ENCODE measurements at places on chromosomes 12 and 14.
A peak's percentile ranks its signal among the peaks of the same experiment; 100 is the strongest.

DNA sequence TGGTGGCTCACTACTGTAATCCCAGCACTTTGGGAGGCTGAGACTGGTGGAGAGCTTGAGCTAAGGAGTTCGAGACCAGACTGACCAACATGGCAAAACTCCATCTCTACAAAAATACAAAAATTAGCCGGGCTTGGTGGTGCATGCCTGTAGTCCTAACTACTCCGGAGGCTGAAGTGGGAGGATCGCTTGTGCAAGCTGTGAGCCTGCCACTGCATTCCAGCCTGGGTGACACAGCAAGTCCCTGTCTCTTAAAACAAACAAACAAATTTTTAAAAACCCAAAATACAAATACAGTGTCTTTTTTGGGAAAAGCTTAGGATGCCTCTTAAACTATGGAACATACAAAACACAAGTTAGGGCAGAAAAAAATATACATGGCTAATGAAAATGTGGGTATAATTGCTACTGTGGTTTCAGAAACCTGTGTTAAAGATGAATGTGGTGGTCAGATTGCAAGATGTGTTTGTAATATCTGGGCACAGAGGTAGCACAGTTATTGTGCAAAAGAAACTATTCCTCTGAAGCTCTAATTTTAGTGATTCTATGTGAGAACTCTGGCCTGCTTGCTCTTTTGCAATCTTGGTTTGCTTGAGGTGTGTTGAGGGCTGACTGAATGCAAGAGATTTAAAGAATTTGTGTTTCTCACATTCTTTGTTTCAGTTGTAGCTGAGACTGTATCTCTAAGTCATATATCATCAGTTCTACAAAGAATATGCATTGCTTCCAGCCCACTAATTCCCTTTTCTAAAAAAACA, 3.9 kb upstream of the HSPA2 start:
- no peak for DNase-seq

- DNase-seq, result no peak
These were observed 117.1 kb upstream of the ARHGAP5 start for GRCh38 chr14:31960039-31960438.

- no peak for DNase-seq
These were observed 7.1 kb downstream of the SETD1B start for GRCh38 chr12:121810833-121811433.

GRCh38 chr12:60240891-60241290, 645.1 kb downstream of the SLC16A7 start:
- DNase-seq, result no peak

GRCh38 chr14:30651937-30652336, 29.8 kb downstream of the SCFD1 start:
- DNase-seq, result no peak

GRCh38 chr12:67222302-67222701, 46.9 kb upstream of the CAND1 start:
- no peak for DNase-seq

DNA sequence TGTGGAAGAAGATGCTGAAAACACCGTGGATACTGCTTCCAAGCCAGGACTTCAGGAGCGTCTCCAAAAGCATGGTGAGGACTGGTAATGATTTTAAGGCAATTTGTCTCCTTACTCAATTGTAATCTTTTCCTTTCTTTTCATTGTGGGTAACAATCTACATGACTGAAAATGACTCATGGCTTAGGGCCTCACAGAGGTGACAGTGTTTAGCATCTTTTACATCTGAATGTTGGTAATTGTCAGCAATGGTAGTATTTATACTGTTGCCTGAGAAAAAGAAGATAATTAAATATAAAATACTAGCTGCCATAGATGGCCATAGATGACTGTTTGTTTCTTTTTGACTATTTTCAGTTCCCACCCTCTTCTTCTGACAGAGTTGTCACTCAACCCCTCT, 31.6 kb downstream of the TULP3 start:
- no peak for DNase-seq

- no peak for DNase-seq
These were observed 409.3 kb downstream of the PRKD1 start for GRCh38 chr14:29518335-29518734.

DNA sequence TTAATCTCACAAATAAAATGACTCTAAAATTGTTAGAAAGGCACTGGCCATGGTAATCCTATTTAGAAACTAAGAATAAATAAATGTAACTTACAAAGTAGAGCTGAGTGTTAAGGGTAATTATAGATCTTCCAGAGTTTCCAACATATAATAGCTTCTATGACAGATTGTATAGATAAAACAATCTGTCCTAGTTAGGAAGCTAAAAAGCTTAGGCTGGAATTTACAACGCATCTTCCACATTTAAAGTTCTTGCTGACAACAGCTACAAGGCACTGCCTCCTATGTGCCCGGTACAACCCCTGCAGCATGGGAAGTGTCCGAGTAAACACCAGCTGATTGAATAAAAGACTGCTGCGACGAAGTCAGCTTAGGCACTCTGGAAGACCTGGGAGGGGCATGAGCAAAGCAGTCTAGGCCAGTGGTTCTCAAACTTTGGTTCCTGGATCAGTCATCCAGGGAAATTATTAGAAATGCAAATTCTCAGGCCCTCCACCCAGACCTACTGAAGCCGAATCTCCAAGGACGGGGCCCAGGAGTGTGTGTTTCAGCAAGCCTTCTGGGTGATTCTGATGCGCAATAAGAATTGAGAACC, 635.6 kb upstream of the TBX3 start:
- no peak for DNase-seq

DNA sequence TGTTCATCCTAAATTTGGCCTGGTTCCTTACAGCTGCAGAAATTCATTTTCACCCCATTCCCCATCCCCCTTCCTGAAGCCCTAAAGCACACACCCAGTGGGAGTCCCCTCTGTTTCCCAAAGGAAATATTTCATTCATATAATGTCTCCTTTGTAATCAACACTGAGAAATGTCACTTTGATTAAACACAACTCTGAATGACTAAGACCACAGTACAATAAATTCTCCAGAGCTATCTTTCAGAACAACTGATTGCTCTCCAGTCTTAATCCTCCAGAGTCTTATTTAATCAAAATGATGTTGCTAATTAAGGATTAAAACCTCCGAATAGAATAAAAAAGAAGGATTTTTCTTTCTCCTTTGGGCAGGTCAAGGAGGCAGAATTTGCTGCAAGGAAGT, 6.4 kb downstream of the SLC15A5 start:
- DNase-seq, result no peak

DNA sequence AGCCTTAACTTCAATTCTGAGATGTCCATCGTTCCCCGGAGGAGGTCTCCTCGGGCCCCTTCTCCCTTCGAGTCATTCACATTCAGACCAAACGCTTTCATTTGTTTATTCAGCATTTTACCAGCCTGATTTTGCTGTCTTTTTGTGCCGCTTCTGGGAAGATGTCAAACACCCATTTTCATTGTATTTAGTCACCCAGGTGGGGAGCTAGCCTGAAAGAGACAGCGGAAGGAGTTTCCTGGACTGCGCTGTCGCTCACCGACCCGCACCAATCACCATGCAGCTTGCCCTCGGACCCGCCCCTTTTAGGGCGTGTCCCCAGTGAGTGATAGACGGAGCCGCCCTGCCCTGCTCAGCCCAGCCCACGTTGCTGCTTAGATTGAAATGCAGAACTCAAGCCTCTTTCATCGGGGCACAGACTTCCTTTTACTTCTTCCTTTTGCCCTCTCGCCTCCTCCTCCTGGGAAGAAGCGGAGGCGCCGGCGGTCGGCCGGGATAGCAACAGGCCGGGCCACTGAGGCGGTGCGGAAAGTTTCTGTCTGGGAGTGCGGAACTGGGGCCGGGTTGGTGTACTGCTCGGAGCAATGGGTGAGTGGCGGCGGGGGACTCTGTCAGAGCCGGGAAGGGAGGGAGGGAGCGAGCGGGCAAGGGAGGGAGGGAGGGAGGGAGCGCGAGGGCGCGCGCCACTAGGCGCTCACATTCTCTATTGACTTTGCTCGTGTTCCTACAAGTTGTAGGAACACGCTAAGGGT, at the start of gene PAX9:
TSS of gene PAX9 (plus strand) at position 355 of the 752 bp plus-strand sequence. CDS start at position 585, 230 bp downstream.
- peak; percentile 43 for DNase-seq

GRCh38 chr14:98298481-98299244, 973.3 kb downstream of the BCL11B start:
- DNase-seq, result no peak

DNA sequence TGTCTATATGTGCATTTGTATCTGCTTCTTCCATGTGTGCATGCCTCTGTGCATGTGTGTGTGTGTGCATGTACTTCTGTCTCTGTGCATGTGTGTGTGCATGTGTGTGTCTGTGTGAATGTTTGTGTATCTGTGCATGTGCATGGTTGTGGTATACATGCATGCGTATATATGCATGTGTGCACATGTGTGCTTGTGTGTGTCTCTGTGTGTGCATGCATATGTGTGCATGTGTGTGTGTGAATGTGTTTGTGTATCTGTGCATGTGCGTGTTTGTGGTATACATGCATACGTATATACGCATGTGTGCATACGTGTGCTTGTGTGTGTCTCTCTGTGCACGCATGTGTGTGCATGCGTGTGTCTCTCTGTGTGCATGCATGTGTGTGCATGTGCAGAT, 363.2 kb upstream of the SFSWAP start:
- no peak for DNase-seq

DNA sequence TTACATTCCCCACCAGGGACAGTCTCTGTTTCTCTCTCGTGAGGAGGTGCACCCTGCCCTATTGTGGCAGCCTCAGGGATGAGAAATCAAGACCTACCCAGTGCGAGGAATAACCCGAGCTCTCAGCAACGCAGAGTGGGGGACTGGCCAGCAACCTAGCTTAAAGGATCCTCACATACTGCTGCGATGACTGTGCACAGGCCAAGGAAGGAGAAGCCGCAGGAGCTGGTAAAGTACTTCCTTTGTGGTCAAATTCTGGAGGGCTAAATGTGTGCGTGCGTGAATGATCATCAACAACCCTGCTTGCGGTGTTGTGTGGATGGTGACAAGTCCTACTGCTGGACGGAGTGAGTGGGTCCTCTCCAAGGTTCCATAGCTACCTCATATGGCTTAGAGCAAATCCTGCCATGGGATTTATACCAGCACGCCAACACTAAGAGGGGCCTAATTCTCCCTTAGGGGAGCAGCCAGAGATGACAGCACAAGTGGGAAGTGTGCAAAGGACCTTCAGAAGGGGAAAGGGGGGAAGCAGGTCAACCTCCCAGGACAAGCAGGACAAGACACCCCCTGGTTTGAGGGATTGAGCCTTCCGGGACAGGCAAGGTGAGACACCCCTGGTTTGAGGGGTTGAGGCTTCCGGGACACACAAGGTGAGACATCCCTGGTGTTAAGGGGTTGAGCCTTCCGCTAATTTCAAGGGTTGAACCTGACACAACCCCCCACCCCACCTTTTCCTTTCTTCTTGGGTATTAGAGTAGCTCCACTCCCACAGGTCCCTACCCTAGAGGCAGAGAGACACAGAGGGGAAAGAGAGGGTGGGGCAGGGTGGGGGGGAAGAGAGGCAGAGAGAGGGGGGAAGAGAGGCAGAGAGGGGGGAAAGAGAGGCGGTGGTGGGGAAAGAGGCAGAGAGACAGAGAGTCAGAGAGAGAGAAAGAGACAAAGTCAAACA, 58.8 kb upstream of the AP4S1 start:
- no peak for DNase-seq

DNA sequence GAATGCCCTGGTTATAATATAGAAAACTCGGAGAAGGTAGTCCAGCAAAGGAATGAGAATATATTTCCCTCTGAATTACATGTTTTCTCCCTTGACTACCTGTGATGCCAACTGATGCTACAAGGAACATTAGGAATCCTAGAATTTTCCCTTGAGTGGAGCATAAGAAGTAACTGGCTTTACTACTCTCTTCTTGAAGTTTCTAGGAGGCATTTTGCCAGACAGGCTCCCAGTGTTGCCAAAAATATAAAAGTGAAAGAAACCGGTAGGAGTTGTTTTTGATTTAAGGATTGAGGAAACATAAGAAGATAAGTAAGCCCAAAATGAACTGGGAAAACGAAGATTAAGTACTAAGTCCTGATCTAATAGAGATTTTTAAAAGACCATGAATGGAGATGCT, 693.4 kb downstream of the NOVA1 start:
- no peak for DNase-seq

DNA sequence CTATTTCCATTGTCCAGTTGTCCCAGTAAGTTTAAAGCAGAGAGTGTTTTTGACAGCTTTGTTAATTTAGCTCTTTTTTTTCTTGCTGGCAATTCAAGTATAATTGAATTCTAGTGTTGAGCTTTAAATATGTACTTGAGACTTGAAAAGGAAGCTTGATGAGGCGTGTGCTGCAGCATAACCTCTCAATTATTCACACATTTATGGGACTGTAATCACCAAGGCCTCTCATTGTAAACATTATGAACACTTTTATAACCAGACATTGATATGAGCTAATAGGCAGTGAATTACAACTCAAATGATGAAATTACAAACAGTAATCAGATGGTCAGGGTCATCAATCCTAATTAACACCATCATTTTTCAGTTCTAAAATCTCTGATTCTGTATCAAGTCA, 378.0 kb upstream of the DDHD1 start:
- DNase-seq, result no peak

DNA sequence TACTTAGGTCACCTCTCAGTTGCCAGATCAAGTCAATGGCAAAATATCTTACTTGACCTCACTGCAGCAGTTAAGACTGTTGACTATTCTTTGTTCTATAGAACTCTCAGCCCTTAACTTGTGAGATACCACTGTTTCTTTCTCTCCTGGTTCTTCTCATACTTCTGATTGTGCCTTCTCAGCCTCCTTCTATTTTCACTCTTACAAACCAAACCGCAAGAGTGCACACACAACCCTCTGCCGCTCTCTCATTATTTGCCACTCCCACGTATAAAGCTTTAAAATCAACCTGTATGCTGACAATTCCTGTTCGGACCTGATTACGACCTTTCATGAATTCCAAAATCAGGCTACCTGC, 4.5 kb downstream of the E2F7 start:
- DNase-seq, result no peak

DNA sequence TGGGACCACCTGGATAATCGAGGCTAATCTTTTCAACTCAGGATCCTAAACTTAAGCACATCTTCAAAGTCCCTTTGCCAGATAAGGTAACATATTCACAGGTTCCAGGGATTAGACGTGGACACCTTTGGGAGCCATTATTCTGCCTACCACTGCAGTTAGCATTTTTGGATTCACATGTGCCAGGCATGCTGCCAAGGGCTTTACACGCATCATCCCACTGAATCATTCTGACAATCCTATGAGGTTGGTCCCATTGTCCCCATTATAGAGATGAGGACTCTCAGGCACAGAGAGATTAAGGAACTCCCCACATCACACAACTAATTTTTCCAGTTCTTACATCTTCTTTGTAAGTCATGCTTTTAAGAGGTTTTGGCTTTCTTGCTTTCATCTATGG, 34.5 kb downstream of the RTN1 start:
- no peak for DNase-seq

GRCh38 chr14:64654901-64655300, 49.3 kb upstream of the PLEKHG3 start:
- no peak for DNase-seq

DNA sequence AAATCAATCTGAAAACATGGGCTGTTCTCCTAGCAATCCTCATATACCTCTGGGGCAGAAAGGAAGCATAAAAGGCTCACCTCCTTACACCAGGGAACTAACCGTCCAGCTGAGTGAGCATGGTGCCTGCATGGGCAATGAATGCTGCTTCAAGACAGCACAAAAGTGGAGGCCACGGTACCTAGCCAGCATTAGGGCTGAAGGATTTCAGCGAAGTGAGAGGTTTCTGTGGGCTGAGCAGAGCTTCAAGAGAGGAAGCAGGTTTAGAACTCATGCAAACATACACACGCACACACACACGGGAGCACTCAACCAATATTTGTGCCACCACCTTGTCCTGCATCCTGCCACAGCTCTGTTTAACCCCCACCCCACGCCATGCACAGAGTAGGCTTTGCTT, 838.5 kb upstream of the TMEM132C start:
- no peak for DNase-seq
